ENCODE measurements at places on chromosomes 6 and 20.

DNA sequence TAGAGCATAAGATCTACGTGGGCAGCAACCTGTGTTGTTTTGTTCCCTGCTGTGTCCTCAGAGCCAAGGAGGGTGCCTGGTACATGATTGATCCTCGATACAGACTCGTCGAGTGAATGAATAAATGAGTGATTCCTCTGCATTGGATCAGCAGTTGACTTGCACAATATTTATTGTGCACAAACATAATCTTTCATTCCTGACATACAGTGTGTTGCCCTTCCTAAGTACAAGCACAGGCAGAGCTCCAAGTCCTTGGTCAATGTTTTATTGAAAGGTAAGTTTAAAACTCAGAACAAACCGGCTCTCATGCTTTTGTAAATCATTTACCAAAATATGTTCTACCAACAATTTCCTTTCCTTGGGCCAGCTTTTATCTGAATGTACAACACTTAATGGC, 57.4 kb downstream of the STMND1 start:
- no peak for DNase-seq

DNA sequence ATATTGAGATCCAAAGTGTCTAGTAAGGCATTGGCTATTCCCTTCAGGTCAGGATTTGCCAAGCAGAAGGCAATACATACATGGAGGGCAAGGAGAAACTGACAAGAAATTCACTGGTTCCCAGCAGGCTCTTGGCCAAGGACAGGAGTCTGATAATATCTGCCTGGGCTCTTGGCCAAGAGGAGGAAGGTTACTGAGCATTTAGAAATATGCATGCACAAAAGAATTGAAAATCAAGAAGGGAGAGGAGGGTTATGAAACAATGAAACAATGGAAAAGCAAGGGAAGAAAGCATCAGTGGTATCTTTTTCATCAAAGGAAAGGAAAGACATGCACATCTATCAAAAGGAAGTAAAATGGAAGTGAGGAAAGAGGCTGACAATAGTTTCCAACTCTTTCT, 42.4 kb downstream of the ARHGAP18 start:
- no peak for DNase-seq

GRCh38 chr6:170039156-170040114, 251.4 kb downstream of the DLL1 start:
- no peak for DNase-seq

DNA sequence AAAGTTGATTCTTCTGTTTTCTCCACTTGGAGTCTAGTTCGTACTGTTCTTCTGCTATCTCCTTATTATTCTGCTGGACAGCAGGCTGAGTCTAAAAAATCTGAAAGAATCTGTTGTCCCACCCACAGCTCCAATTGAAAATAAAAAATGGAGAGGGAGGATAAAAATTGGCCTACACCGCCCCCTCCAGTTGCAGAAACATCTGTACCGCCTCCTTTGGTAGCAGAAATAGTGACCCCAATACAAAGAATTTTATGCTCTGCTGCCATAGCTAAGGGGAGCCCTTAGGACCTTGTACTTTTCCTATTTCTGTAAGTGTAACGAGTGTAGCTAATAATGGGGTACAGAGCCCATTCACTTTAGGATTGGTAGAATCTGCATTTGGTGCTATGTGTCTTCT, 4.9 kb upstream of the FKBP1A start:
- DNase-seq = no peak
